Fibroblast of the aortic adventitia (primary cell): ENCODE measurements at places on chromosomes 6 and 20.
A peak's percentile ranks its signal among the peaks of the same experiment; 100 is the strongest.

- DNase-seq, result peak; percentile 88
Measured at GRCh38 chr6:144013486-144013909, 5.4 kb upstream of the PLAGL1 start.

GRCh38 chr6:37966801-37967200, 147.3 kb downstream of the ZFAND3 start:
- DNase-seq, result no peak

GRCh38 chr6:35058358-35058675, 82.8 kb downstream of the TCP11 start:
- DNase-seq, result no peak

DNA sequence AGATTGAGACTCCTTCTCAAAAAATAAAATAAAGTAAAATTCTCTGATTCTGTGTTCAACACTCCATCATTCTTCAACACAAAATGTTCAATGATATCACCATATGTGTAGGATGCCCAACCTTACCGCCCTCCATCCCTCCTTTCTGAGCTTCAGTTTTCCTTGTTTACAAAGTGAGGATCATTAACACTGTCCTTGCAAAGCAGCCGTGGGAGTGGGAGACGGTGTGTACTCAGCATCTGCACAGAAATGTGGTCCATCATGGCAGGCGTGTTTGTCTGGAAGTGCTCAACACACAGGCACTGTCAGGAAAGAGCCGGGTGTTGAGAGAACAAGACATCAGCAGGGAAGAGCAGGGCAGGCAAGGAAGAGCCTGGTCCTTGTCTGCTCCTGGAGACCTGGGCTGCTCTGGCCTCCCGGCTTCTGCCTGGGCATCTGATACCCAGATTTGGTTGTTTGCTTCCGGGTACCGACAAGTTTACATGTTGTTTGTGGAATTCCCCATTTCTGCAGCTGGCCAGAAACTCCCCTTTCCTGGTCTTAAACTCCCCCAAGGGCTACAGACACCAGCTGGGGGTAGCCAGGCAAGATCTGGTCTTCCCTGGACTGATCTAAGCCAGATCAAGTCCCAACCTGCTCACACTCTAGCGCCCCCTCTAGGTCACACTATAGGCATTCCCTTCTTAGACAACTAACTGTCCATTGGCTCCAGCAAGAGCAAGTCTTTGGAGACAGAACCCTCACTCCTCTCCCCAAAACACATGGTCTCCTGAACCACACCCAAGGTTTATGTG, 26.7 kb upstream of the TTPAL start:
- DNase-seq, result no peak

- DNase-seq, result peak; percentile 10
Measured at GRCh38 chr6:64250126-64250525, 614.5 kb downstream of the PHF3 start.

GRCh38 chr6:134437376-134437775, 119.5 kb upstream of the SGK1 start:
- DNase-seq, result peak; percentile 34

GRCh38 chr20:45578231-45578630, 853 bp downstream of the WFDC8 start:
- no peak for DNase-seq

DNA sequence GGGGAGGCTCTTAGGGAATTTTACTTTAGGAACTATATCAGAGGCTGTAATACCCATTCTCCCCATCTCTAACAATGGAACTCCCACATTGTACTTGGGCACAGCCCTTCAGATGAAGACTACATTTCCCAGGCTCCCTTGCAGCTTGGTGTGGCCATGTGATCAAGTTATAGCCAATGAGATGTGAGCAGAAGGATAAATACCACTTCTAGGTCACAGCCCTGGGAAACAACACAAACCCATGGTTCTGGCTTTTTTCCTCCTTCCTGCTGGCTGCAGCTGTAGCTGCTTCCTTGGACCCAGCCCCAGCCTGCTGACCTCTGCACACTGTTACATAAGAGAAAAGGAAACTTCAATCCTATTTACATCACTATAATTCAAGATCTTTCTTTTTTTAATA, 445.9 kb upstream of the JARID2 start:
- peak; percentile 85 for DNase-seq

GRCh38 chr20:9214685-9215084, 145.8 kb downstream of the PLCB4 start:
- peak; percentile 93 for DNase-seq

- no peak for DNase-seq
Measured at GRCh38 chr20:19720991-19721390, 37.1 kb upstream of the RIN2 start.

- no peak for DNase-seq
Measured at GRCh38 chr20:8399947-8400346, 267.9 kb downstream of the PLCB1 start.

DNA sequence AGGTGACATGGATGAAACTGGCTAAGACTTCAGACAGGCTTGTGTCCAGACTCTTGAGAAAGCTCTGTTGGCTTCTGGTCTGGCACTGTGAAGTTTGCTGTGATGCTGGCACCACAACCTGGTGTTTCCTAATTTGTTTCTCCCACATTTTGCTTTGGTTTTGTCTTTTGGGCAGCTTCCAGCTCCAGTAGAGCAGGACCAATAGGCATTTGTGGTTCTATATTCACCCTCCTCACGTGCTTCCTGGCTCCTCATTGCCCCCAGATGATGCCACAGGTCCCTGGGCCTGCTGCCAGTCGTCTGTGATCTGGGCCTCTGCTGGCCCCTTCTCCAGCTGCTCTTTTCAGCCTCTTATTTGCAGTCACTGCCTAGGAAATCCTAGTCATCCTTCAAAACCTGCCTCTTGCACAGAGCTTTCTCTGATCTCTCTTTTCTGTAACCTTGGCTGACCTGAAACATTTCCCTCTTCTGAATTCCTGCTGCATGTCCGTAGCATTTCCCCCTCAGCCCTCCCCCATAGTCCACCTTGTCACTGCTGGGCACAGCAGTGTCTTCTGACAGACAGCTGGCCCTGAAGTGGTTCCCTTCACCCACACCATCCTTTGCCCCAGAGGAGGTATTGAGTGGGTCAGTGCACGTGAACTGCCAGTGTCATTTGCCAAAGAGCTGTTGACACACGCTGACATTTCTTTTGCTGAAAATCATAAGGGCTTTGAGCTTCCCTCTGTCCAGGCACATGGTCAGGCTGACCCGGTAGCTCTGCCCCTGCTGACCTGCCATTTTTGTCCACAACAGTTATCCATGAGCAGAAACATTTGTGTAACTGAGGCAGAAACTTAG, 63.0 kb downstream of the PTPN1 start:
- peak; percentile 91 for DNase-seq
